CD8-positive, alpha-beta T cell (primary cell): ENCODE measurements at places on chromosomes 5 and 9.
A peak's percentile ranks its signal among the peaks of the same experiment; 100 is the strongest.

GRCh38 chr5:4868140-4868735, 271.9 kb upstream of the ADAMTS16 start:
- no peak for DNase-seq

DNA sequence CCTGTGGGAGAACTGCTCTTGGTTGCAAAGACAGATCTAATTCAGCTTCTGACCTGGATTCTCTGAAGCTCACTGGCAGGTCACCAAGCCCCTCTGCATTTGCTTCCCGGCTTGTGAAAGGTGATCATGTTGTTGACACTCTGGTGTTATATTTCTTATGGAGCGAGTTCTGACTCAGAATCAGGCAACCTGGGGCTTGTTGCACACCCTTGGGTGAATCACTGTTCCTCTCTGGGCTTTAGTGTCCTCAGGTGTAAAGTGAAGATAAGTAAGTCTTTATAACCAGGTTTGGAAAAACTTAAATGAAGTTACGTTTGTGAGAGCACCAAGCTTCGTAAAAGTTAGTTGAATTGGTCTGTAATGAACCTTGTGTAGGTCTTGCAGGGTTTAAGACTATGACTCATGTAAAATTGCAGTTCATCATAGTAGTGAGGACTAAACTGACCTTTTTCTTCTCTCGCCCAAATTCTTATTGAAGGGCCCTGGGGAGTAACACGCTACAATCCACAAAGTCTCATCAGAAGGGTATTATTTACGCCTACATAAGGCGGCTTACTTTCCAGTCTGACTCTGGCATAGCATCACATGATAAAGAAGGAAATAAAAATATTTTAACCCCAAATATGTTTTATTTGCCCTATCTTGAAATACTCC, 218.6 kb downstream of the TMEM38B start:
- DNase-seq: no peak

- no peak for DNase-seq
Observed at GRCh38 chr9:125202846-125203618, 2.7 kb downstream of the RABEPK start.

- no peak for DNase-seq
Observed at GRCh38 chr5:78985725-78986223, 664 bp upstream of the ARSB start.

GRCh38 chr9:88462191-88462590, 72.8 kb upstream of the NXNL2 start:
- DNase-seq: no peak

GRCh38 chr9:132147331-132147730, 14.5 kb upstream of the NTNG2 start:
- DNase-seq: no peak

- DNase-seq: no peak
Observed at GRCh38 chr5:175328176-175328575, 115.8 kb downstream of the DRD1 start.

- DNase-seq: no peak
Observed at GRCh38 chr5:25190521-25191000, 545.8 kb upstream of the CDH10 start.

DNA sequence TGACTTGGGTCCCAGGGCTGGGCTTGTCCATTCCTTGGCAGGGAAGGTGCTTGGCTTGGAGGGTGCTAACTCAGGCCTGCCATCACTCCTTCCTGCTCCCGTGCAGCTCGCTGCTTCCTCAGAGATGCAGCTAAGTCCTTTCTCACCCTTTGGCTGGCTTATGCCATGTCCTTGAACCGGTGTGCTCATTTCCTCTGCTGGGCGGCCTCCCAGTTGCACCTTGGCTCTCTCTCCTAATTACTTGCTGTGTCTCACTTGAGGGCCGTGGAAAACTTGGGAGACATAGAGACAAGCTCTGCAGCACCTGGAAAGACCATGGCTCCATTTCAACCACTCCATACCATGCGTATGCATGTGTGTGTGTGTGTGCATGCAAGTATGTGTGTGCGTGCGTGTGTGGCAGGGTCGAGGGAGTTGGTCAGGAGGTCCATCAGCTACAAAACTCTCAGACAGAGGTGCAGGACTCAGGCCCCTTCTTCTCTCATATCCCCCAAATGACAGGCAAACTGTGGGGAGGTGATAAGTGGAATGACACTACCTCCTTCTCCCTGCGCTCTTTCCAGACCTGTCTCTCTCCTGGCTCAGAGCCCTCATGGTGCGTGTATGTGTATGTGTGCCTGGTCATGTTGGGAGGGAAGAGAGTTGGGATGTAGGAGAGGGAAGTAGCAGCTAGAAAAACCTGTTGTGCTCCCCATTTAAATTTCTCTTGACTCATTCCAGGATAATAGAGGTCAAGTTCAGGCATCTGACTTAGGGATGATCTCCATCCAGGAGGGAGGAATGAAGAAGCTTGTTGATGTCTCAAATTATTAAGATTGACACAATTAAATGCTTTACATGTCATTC, 17.6 kb upstream of the MTMR12 start:
- no peak for DNase-seq

GRCh38 chr9:104944356-104944755, 16.4 kb upstream of the ABCA1 start:
- no peak for DNase-seq

DNA sequence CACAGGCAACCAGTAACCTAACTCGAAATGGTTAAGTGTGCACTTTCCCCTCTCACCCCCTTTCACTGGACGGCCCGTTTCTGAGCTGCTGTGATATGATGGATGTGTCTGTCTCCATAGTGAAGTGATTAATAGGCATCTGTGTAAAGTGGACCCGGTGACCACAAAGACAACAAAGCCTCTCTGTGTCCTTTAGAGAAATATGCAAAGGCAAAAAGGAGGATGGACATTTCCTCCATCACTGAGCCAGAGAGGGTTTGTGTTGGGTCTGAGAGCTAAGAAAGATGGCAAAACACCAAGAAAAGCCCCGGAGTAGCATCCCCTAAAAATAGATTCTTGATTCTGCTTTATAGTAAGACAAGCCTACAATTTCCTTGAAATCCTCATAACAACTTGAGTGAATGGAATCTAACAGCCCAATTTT, 120.6 kb downstream of the SEMA6A start:
- DNase-seq: no peak

- DNase-seq: no peak
Observed at GRCh38 chr9:123318961-123319421, 37.0 kb upstream of the CRB2 start.

- peak; percentile 41 for DNase-seq
Observed at GRCh38 chr9:36187414-36187813, 3.3 kb upstream of the CLTA start.

DNA sequence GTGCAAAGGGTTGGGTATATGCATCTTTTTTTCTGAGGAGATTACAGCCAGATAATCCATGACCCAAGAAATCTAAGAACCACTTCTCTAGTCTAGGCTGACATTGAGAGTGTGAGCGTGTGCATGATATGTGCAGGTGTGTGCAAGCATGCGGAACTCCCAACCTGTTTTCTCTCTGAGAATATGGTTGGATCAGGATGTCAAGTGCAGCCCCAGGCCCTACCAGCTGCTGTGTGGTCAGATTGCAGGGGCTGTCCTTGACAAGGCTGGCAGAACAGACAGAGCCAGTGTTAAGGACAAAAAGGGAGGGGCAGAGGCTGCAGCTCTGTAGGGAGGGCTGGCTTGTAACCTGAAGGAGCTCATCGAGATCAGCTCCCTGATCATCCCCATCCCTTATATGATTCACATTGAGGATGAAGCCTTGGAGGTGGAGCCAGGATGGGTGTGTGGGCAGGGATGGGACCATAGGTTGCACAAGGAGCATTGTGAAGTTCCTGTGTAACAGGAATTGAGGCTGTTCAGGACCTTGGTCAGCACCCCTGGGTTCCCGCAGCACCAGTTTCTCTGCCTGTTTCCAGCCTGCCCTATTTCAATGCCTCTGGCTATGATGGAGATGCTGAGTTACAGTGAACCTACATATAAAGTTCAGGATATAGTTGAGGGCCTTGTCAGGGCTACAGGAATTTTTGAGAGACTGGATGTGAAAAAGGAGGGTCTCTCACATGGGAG, 52.6 kb upstream of the ARAP3 start:
- DNase-seq: peak; percentile 32
